ENCODE measurements at places on chromosomes 5 and 9.

DNA sequence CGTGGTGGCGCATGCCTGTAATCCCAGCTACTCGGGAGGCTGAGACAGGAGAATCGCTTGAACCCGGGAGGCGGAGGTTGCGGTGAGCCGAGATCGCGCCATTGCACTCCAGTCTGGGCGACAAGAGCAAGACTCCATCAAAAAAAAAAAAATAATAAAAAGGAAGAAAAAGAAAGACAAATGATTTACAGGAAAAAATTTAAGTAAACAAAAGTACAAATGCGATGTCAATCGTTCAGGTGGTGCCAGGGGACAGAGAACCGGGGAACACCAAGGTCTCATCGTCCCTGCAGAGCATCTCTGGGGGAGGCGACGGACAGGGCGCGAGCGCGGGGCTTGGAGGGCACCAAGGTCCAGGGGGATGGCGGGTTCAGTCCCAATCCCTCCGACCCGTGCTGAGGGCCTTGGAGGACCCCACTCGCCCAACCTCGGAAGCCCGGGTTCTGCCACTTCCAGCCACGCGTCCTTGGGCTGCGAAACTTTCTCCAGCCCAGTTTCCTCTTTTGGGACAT is 607 bp upstream of the HNRNPAB start:
- DNase-seq = no peak

- no peak for DNase-seq
Observed at GRCh38 chr5:27172693-27173092, 134.3 kb upstream of the CDH9 start.

DNA sequence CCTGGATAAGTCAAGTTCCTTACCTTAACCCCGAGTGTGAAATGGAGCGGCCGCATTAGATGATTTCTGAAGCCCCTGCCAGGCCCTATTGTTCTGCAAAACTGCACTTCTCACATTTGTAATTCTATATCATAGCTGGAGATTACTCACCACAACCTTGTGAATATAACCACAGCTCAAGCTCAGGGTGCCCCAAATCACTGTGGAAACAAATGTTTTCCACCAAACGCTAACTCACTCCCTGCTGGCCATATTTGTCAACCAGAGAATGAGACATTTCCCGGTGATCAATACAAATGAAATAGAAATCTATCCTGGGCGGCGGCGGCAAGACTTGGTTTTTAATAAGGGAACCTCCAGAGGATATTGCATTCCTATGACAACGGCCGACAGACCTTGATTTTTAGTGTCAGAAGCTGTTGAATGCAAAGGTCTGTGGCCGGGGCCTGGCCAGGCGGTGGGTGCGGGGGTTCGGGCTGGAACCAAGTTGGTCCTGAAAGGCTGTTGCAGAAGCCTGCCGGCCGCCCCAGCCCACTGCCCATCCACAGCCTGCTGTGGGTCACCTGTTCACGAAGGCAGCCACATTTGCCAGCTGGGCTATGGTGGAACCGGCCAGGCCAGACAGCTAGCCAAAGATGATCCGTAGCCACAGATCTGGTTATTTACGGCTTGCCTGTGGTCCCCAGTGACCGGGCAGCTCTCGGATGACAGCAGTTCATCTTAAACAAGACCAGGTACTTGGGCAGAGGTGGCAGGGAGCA is 93.9 kb upstream of the LMX1B start:
- no peak for DNase-seq

GRCh38 chr9:78566948-78567675 is 270.2 kb downstream of the PSAT1 start:
- no peak for DNase-seq

GRCh38 chr5:162323466-162323865 is 255.9 kb downstream of the GABRG2 start:
- no peak for DNase-seq

DNA sequence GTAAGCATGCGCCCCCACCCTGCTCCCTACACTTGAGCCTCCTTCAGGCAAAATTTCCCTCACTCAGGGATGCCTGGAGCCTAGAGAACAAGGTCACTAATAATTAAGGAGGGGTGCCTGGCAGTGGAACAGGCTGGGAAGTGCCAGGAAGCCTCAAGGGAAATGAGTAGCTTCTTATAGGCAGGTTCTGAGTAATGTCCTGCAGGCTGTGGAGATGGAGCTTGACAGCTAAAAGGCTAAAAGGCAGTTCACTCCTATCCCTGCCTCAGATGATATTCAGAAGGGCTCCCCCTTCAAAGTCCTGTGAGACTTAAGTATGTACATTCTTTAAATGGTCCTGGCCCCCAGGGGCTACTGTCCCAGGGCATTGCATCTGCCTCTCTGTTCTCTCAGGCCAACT is 65.5 kb upstream of the SMIM32 start:
- DNase-seq = no peak

- no peak for DNase-seq
Observed at GRCh38 chr5:38780945-38781344, 64.9 kb upstream of the OSMR start.

DNA sequence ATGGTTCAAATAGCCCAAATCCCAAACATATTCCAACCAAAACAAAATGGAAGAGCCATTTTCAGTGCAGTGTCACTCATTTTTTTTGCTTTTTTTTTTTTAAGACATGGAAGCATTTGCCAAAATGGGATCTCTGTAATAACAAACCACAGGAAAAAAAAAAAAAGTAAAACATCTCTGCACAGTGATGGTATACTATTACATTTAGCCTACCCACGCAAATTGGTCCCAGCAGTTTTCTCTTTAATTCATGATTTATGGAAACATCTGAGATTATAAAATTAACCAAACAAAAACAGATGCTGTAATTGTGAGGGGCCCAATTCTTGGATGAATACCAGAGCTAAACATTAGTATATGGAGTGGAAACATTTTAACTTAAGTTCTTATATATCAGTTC is 566.6 kb downstream of the ZNF608 start:
- no peak for DNase-seq

- no peak for DNase-seq
Observed at GRCh38 chr5:147621016-147621415, 111.1 kb upstream of the DPYSL3 start.

- no peak for DNase-seq
Observed at GRCh38 chr9:76600007-76600615, 141.1 kb downstream of the GCNT1 start.

GRCh38 chr9:98010445-98010844 is 27.3 kb downstream of the ANP32B start:
- DNase-seq = no peak

GRCh38 chr9:37300620-37301019 is 121.9 kb upstream of the GRHPR start:
- DNase-seq = no peak

DNA sequence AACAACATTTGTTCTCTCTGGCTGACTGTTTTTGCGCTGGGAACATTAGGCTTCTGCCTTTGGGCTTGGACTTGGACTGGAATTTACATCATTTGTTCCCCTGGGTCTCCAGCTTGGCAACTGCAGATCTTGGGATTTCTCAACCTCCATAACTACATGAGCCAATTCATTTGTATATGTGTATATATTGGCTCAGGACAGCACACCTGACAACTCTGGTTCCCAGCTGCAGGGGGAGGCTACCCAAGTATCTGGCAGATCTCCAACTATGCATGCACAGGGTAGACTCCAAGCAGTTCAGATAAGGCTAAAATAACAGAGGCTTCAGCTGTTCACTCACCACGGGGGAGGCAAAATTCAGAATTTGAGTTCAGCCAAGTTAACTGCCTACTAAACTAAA is 31.6 kb upstream of the F2RL1 start:
- no peak for DNase-seq

DNA sequence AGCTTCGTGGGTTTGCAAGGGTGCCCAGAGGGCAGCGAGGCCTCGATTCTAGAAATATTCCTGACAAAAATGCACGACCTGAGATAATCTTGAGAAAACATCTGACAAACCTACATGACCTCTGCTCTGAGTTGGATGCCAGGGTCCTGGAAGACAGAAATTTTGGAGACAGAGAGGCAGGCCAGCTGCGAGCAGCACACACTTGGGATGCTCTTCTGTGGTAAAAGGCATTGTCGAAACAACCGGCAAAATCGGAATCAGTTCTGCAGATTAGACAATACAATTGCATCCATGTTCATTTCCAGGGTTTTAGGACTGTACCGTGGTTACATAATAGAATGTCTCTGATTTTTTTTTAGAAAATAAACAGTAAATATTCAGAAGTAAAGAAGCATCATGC is 74.2 kb downstream of the GADD45G start:
- DNase-seq = no peak

GRCh38 chr9:106634183-106634582 is 228.8 kb upstream of the ZNF462 start:
- no peak for DNase-seq

DNA sequence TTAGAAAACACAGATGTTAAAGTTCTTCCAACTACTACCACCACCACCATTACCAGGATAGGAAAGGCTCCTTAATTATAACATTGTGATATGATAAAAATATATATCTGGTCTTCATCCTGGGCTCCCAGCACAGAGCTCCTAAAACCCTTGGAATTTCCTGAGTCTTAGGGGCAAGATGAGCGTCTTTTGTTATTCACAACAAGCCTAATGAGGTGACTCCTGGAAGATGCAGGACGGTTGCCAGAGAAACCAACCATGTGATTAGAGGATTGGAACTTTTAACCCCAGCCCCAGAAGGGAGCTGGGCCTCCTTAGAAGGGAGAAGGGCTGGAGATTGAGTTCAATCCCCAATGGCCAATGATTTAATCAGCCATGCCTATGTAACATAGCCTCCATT is 148.0 kb upstream of the ADRA1B start:
- DNase-seq = no peak

GRCh38 chr5:3605298-3606010 is 9.8 kb downstream of the IRX1 start:
- DNase-seq = no peak

- DNase-seq = no peak
Observed at GRCh38 chr5:14195588-14195987, 52.4 kb downstream of the TRIO start.

All from activated CD8-positive, alpha-beta memory T cell treated with anti-CD3 and anti-CD28 coated beads, Interleukin-2, amount 50 U/mL, for 4 hours (primary cell).